ENCODE measurements at places on chromosomes 12 and 14.

- no peak for DNase-seq
These were observed 29.7 kb downstream of the ATF7IP start for GRCh38 chr12:14395074-14395778.

GRCh38 chr12:2582631-2583030, 212.1 kb upstream of the FKBP4 start:
- no peak for DNase-seq

DNA sequence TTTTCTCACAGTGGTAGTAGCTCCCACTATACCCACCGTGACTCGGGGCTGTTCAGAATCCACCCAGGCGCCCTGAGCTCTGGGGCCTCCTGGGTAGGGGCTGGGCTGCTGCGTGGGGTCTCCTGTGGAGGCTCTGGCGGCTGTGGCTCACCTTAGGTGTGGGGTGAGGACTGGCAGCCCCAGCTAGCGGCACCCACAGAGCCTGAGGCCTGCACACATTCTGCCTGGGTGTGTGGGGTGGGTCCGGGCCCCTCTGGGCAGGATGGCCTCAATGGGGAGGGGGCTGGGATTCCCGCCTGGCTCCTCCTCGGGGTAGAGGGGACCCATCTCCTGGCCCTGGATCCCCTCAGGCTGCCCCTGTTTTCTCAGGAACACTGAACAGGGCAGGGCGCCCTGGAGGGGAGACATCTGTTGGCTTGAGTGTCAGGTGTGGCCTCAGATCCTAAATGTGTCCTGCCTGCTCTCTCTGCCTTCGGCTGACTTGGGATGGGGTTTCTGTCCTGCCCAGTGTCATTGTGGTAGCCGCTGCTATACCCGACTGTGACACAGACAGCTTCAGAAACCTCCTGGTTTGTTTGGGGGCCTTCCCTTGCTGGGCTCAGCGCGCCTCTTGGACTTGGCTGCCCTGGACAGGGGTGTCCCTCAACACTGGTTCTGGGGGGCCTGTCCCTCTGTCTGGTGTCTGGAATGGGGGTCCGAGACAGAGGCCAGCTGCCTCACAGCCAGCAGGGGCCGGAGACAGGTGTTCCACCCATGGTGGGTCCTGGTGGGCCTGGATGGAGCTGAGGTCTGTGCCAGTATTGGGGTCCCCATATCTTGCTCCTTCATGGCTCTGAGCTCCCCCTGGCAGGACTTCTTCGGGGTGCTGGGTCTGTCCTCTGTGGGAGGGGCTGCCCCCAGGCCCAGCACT, 354.9 kb downstream of the TMEM121 start:
- DNase-seq, result no peak

DNA sequence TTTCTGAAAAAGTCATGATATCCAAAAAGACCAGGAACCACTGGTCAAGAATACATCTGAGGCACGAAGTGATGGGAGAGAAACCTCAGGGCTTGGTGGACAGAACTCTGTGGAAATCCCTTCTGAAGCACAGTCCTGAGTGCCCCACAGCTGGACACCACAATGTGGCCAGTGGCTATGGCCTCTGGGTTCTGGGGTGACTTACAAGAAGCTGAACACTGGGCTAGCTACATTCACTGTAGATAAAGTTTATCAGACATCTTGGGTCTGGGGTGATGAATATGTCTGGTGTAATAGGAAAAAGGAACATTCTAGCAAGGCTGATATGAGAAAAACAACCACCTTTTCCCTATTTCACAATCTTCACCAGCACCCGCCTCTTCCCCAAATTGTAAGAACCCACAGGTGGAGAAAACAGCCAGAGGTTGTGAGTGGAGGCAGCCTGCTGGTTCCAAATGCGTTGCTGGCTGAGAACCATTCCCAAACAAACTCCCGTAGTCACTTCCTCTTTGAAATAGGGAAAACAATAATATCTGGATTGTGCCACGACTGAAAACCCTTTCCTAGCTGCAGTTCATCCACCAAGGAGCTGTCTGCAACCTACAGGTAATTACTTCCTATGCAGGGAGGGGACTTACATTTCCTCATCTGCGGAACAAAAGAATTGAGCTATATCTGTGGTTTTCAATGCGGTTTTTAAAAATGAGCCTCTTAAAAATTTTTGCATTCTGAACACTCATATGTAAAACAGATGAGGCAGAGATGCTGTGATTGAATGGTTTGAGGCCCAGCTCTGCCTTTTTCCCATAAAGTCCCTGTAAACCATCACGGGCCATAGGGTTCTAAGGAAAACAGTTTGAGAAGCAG, 193.6 kb downstream of the SLC41A2 start:
- DNase-seq, result no peak

DNA sequence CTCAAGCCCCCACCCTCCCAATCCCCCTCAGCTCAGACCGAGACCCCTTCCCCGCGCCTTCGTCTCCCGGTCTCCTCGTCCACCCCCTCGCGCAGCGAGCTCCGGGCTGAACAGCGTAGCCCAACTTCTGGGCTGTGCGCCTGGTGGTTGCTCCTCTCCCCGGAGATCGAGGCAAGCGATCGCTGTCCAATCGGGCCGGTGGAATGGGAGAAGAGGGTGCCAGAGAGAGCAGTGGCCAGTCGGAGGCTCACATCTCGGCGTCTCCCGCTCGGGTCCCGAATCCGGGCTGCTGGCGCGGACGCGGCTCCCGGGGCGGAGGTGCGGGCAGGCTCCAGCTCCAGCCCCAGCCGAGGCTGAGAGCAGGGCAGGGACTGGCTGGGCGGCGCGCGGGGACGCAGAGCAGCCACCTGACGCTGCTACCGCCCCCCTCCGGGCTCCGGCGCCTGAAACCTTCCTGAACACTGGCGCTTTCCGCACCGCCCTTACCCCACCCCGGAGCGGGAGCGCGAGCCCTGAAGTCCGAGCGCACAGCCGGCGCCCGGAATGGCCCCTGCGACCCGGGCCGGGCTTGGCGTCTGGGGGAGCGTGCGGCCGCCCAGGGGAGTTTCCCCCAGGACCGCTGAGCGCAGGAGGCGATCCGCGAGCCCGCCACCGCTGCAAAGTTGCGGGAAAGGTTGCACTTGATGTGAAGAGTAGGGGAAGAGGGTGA, 508 bp upstream of the KCNH5 start:
- no peak for DNase-seq

GRCh38 chr12:123063535-123063934, 83.1 kb downstream of the ARL6IP4 start:
- peak; percentile 48 for DNase-seq

GRCh38 chr12:130925666-130926015, 28.1 kb upstream of the ADGRD1 start:
- DNase-seq, result no peak

DNA sequence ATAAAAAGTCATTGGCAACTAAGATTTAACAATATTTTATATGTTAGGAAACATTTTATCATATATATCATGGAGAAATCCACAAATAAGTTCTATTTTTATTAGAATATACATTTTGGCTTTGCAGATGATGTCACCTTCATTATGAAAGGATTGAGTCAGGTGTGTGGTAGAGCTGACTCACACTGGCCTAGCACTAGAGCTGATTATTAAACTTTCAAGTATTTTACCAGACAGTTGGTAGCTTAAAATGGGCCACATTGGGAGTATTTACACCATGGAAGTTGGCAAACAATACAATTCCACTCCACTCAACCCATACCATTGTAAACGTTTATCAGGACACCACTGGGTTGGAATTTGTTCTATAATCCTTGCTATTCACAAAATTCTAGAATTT, 1036.6 kb downstream of the TRHDE start:
- no peak for DNase-seq

GRCh38 chr12:100987552-100988521, 193.3 kb downstream of the ANO4 start:
- peak; percentile 2 for DNase-seq

DNA sequence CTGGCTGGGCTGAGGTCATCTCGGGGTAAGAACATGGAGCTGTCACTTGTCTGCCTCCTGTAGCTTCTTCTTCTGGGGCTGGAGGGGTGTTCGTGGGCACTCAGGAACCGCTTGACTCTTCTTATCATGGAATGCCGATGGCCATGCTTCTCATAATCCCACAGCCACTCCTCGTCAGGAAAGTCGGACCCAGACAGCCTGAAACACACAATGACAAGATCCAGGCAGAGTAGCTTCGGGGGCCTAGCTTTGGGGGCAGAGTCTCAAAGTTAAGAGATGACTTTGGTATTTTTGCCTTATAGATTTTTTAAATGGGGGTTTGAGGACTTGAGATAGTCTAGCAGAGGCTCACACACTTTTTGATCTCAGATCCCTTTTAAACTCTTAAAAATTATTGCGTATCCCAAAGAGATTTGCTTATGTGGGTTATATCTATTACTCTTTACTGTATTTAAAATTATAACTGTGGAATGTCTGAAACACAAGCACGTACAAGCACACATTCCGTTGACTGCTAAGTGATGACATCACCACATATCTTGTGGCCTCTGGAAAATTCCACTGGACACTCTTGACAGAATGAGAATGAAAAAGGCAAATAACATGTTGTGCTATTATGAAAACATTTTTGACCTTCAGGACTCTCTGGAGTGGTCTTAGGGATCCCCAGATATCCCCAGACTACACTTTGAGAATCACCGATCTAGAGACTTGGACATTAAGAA, 43.3 kb downstream of the BEST3 start:
- DNase-seq, result no peak

DNA sequence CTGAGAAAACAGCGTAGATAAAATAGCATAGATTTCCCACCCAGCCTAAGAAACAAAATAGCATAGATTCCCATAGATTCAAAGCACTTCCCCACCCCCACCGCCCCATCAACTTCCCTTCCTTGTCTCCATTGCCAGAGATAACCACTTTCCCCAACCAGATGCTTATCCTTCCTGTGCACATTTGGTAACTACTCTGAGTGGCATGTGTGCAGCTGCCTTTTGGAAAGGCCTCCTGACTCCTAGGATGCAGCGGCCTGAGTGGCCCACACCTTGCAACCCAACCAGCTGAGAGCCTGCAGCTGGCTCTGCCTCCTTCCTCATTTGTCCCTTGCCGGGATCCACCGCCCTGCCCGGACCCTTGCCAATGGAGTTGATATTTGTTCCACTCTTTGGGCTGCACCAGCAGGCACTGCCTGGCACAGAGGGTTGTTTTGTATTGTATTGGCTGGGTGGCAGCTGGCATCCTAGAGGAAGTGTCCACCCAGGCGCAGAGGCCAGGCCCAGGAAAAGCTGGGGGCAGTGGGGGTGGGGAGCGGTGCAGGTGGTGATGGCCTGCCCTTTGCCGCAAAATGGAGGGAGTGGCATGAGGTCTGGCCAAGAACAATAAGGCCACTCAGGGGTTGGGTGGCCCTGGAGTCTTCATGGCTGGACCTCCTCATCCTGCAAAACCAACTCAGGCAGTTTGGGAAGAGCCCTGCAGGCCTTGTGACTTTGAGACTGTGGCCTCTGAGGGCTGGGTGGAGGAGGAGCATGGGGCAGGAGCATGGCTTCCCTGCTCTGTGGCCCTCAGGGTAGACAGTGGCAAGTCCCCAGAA, 4.9 kb downstream of the SLC48A1 start:
- no peak for DNase-seq

DNA sequence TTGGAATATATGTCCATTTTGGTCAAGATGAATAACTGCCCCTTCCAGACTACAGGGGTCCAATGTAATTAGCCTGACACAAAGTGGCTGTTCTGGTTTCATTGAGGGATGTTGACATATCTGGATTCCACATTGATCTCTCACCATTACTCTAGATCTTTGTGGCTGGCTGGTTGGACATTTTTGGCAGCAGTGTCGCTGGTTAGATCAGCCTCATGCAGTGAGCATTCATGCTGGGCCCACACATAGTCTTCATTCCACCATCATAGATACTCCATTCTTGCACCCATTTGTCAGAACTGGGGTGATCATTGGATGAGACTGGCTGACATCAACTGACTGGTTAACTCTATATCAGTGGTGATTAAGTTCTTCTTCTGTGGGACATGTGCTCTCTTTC, 74.4 kb downstream of the MGST1 start:
- no peak for DNase-seq

- DNase-seq, result no peak
These were observed 9.1 kb upstream of the TBX5 start for GRCh38 chr12:114414866-114415524.

GRCh38 chr12:92185052-92185451, 39.4 kb upstream of the BTG1 start:
- DNase-seq, result peak; percentile 66

DNA sequence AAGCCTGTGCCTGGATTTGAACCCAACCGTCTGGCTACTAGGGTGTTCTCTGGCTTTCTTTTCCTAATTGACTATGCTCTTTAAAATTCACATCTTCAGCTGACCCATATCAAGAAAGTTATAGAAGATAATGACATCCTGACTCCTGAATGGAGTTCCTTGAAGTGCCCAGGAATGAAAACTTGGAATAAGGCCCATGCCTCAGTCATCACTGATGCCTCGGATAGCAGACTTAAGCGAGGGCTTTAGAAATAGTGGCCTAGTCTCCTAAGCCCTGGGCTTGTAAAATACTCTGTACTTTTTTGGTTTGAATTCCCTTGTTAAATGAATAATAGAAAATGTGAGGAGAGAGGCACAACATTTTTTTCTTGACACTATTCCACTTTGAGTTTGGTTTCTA, 39.0 kb downstream of the CHST11 start:
- DNase-seq, result no peak

GRCh38 chr12:27866373-27867101, 86.5 kb upstream of the MANSC4 start:
- no peak for DNase-seq

- no peak for DNase-seq
These were observed 387 bp upstream of the IPO8 start for GRCh38 chr12:30696103-30696408.

DNA sequence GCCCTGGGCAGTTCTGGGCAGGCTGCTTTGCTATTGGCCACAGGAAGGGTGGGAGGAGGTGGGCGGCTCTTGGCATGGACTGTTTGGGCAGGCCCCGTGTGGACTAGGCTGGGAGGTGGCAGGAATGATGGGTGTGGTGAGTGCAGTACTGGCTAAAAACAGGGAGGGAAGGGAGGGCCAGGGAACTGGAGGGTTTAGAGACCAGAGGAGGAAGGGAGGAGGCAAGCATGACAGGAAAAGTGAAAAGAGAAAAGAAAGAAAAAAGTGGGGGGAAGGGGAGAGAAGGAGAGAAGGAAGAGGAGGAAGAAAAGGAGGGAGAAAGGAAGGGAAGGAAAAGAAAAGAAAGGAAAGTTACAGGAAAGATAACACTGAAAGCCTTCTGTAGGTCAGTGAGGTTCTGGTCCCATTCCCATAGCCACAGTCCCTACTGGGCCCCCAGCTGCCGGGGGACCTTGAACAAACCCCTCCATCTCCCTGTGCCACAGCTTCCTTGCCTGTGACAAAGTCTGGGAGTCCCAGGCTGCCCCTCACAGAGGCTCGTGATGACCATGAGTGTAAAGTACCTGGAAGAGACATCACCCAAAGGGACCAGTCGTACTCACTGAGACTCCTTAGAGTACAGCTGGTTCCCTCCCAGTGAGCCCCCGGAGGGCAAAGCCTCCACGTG, 1.1 kb upstream of the C14orf132 start:
- no peak for DNase-seq
